ENCODE measurements at places on chromosomes 2 and 18.

- no peak for DNase-seq
Measured at GRCh38 chr2:158486970-158487325, 30.2 kb downstream of the PKP4 start.

- DNase-seq: no peak
Measured at GRCh38 chr2:25030702-25031101, 11.2 kb upstream of the EFR3B start.

GRCh38 chr2:217800433-217801114, 202.2 kb downstream of the TNS1 start:
- DNase-seq: no peak

- no peak for DNase-seq
Measured at GRCh38 chr2:211141646-211142045, 585.2 kb downstream of the CPS1 start.

DNA sequence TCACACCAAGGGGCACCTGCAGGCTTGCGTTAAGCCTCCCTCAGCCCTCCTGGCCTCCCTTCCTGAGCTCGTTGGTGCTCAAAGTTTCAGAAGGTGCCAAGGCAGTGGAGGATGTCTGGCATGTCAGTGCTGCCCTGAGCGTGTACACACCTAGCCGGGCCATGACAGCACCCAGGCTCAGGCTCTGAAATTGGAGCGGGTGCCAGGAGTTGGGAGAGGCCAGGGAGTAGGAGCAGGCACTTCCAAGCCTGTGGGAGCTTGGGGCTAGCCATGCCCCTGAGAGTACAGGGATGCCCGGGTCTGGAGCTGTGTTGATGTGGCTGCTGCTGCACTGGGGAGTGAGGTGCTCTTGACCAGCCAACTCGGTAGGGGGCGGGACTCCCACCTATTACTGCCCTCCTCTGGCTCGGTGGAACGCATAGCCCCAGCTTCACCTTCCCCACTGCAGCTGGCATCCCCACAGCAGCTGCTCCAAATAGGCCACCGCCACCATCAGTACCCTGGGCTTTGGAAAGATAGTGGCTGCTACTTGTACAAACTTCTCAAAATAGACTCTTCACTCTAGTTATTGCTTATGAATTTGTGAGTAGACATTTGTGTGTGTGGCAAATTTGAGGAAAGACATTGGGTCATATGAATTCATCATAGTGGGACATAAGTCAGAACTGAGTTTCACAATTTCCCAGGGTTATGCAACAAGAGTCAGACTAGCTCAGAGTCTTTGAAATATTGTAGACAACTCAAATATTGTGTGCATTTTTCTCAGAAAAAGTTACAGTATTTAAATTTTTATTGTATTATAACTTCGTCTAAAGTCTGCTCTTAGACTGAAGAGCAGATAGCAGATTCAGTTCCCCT, 6.8 kb upstream of the PCARE start:
- peak; percentile 47 for DNase-seq

- no peak for DNase-seq
Measured at GRCh38 chr18:730692-731091, 18.3 kb upstream of the ENOSF1 start.

GRCh38 chr18:67400502-67401117, 115.9 kb downstream of the DSEL start:
- DNase-seq: peak; percentile 51

DNA sequence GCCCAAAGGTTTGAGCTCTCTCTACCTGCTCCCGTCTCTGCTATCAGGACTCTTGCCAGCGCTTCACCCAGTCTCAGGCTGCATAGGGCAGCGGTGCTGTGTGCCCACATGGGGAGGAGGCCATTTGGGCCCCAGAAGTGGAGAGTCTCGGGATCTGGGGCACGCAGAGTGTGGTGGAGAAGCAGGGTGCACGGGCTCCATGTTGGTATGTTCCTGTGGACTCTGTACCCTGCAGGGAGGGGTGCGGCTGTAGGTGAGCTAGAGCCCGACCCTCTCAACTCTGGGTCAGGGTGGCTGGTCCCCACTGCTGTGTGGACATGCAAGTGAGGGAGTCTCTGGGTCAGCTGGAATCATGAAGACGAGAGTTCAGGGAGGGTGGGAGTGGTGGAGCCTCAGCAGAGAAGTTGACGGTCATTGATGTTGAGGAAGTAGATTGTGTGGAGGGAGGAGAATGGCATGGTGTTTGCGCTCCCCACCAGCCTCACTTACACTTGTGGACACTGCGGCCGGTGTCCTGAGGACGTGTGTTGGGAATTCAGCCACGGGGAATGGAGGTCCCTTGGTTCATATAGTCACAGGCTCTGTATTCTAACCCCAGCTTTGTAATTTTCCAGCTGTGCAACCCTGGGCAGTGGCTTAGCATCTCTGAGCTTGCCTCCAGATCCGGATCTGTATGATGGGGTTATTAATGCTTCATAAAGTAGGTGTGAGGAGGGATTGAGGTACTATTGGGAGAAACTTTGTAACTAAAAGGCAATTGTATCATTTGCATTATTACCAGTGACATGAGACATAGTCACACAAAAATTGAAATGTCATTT, 840 bp upstream of the PSD4 start:
- no peak for DNase-seq

GRCh38 chr18:61829108-61829507, 63.7 kb downstream of the RNF152 start:
- no peak for DNase-seq

GRCh38 chr2:225010804-225011203, 31.5 kb downstream of the DOCK10 start:
- peak; percentile 86 for DNase-seq

GRCh38 chr2:241204010-241204384, 15.5 kb downstream of the ANO7 start:
- no peak for DNase-seq

- peak; percentile 25 for DNase-seq
Measured at GRCh38 chr2:215949991-215950404, 63.4 kb downstream of the MREG start.

DNA sequence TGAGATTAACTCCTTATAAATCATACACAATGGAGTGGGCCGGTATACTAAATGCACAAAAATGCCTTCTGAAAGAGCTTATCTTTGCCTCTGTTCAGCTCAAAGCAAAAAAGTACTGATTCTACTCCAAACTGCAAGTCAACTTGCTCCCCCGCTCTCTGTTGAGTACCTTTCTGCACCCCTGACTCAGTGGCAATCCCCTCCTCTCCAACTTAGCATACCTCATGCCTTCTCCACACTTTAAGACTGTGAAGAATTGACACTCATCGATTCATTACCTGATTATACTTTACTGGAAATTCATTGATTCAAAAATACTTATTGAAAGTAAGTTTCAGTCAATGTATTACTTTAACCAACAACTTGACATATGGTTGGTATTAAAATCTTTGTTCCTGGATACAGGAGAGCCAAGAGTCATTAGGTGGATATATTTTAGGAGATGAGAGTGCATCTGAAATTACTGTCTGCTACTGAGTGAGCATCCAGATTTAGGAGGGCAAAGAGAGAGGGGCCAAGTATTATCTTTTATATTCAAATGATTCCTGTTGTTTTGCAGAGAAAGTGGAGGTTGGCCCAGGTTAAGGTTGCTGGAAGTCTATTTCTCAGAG, 187.7 kb downstream of the ICOS start:
- no peak for DNase-seq

GRCh38 chr2:159614534-159615366, 1.6 kb downstream of the BAZ2B start:
- DNase-seq: peak; percentile 72

DNA sequence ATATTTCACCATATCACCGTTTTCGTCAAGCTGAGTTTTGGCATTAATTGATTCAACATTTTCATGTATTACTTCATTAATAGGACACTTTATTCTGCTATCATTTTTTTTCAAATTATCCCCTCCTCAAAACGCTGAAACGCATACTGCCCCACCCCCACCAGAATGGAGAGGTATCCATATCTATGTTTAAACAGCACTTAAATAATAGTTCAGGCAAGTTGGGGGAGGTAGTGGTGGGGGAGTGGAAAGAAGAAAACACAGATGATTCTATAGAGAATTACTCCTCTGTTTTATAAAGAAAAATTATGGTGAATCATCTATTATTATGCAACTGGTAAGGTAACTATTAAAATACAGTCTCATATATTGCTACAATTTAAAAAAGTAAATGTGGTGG, 314.4 kb upstream of the ZEB2 start:
- DNase-seq: no peak

- no peak for DNase-seq
Measured at GRCh38 chr2:8247905-8248622, 433.8 kb upstream of the ID2 start.

DNA sequence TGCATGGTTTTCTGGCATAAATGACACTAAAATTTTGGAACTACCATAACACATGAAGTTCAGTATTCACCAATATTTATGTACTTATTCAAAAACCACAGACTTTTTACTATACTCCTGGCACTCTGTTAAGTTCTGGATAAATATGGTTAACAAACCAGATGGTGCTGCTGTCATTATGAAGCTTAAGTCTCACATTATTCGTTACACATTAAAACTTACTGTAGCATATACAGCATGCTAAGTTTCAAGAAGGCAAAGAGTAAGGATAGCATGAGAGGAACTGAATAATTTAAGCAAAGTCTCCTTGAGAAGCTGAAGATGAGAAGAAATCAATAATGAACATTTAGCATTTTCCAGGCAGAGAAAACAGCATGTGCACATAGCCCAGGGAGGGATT, 929.5 kb downstream of the NRXN1 start:
- DNase-seq: no peak

GRCh38 chr18:3100498-3101132, 87.7 kb upstream of the LPIN2 start:
- DNase-seq: no peak

- DNase-seq: no peak
Measured at GRCh38 chr2:230984393-230985220, 11.3 kb upstream of the SPATA3 start.

DNA sequence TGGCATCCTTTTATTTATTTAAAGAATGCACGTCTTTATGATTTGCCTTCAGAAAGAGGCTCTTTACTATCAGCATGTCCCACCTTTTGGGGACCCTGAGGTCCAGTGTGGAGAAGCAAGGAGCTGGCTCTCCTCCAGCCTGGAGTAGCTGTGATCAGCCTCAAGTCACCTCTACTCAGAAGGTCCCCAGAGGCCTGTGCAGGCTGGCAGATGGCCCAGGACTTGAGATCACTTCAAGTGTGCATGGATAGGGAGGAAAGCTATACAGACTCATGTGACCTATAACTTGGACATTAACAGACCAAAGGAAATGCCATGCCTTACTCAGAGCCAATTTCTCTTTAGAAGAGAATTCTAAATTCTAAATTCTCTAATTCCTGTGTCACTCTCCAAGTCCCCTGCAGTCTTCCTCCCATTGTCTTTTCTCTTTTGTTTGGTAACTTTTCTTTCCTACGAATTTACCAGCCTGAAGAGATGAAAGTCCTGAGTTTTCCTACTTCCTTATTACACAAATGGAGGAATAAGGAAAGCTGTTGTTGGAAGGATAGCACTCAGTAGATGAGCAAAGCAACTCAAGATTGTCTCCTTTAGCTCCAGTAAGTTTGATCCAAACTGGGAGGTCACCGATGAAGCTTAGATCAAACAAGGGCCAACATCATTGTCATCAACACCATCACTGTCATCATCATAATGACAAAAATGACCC, 163.9 kb downstream of the GFPT1 start:
- peak; percentile 67 for DNase-seq

GRCh38 chr18:28149810-28150420, 27.0 kb downstream of the CDH2 start:
- DNase-seq: no peak

- DNase-seq: peak; percentile 16
Measured at GRCh38 chr2:176206682-176207081, 18.2 kb downstream of the HOXD1 start.

- DNase-seq: no peak
Measured at GRCh38 chr2:194015751-194016150, 1641.3 kb upstream of the SLC39A10 start.

DNA sequence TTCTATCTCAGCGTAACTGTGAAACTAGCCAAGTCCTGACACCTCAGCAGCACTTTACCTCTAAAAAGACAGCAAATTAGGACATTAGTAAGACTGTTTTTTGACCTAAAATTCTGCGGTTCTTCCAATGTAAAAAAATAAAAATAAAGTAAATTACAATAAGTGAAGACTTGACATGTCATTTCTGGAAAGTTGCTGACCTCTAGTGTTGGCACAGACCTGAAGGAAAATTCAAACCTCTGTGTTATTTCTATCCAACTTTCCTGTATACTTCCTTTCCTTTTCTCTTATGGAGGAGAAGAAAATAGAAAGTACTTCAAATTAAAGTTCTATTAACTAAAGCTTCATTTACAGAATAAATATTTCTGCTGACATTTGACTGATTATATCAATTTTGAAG, 110.6 kb downstream of the TMEM182 start:
- DNase-seq: no peak

DNA sequence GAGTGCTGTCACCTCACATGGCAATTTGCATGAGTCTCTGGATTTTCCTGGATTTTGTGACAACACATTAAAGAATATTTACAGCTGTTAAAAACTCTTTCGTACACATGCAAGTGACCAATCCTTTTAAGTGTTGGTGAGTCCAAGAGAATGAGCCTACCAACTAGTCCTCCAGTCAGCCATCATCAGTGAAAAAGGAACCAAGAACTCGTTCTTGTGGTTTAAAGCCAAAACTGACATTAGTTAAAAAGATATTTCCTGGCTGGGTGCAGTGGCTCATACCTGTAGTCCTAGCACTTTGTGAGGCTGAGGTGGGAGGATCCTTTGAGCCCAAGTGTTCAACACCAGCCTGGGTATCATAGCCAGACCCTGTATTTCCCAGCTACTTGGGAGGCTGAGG, 215.4 kb upstream of the ITGA4 start:
- DNase-seq: no peak

GRCh38 chr2:147663153-147663961, 181.5 kb upstream of the ACVR2A start:
- DNase-seq: no peak

GRCh38 chr18:388200-388599, 112.3 kb downstream of the COLEC12 start:
- DNase-seq: no peak

GRCh38 chr18:55343396-55344073, 244.5 kb downstream of the TCF4 start:
- no peak for DNase-seq

GRCh38 chr18:59360381-59360780, 1.3 kb upstream of the LMAN1 start:
- DNase-seq: no peak

DNA sequence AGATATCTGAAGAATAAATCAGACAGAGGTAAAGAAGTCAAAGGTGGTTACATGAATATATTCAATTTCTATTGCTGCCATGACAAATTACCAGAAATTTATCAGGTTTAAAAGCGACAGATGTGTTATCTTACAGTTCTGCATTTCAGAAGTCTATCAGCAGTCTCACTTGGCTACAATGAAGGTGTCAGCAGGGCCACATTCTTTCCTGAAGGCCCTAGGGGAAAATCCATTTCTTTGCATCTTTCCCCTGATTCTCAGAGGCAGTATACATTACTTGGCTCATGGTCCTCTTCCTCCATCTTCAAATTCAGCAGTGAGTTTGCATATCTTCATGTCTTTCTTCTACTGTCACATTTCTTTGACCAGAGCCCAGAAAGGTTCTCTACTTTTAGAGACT, 145.8 kb upstream of the GULP1 start:
- DNase-seq: no peak

- no peak for DNase-seq
Measured at GRCh38 chr2:41736586-41736985, 311.2 kb upstream of the PKDCC start.
